ENCODE measurements at places on chromosomes 4 and X.

DNA sequence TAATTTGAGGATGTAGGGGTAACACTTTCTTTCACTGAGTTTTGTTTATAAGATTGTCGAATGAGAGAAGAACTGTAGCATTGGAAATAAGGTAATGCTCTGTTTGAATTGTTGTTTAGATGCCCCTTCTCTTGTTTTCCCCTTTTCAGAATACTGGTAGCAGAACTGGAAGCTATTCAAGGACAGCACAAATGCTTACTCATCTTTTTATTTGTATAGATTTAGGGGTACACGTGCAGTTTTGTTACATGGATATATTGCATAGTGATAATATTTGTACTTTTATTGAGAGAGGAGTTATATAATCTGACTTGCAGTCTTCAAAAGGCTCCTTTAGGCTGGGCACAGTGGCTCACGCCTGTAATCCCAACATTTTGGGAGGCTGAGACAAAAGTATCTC, 145.4 kb upstream of the HAND2 start:
- no peak for DNase-seq

GRCh38 chr4:93671093-93671492, 157.5 kb upstream of the ATOH1 start:
- no peak for DNase-seq

GRCh38 chr4:47167081-47168035, 136.0 kb downstream of the GABRB1 start:
- DNase-seq = no peak

DNA sequence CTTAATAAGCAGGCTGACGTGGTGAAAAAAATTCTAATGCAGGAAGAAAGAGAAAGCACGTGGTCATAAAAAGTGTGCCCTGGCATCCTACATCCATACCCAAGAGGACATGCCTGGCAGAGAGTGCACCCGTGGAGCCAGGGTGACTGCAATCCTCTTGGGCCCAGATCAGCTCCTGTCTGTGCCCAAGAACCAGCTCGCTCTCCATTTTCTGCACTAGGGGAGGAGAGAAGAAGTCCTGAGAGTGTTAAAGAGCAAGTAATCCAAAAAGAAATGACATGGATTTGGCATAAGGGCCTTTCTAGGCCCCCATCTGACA, 483.1 kb downstream of the BCOR start:
- DNase-seq = no peak

DNA sequence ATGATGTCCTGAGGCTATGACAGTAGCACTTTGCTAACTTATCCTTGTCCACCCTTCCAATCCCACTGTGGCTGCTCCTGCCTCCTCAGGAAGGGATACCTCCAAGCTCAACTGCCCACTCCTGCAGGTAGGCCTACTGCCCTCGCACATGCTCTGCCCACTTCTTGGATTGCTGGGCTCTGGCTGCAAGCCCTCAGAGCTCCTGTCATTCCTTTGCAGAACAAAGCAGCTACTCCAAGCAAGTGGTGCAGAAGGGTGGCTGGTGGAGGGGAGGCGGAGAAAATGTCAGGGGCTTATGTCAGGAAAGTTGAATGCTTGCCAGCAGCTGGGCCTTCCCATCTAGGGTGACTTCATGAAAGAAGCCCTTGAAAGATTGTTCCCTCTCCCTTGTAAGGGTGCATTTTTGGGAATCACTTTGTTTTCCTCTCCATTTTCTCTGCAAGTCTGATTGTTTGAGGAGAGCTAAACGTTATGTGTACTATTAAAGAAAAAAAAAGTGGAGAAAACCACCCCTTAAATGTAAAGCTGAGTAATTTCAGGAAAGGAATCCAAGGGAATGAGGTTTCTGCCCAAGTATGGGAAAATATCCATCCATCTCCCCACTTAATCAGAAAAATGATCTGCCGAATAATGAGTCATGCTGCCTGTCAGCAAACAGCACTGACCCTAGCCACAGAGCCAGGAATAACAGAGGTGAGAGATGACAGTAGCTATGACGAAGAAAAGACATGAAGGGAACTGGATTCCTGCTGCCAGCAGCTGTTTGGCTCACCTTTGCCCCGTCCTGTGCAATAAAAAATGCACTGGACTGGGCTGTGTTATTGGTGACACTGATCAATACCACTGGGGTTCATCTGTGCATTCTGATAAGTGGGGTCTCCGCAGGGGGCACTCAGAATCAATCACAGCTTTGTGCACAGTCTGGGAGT, 102.0 kb downstream of the RTL5 start:
- DNase-seq = no peak

- DNase-seq = no peak
Observed at GRCh38 chr4:19615086-19615689, 636.5 kb upstream of the SLIT2 start.

DNA sequence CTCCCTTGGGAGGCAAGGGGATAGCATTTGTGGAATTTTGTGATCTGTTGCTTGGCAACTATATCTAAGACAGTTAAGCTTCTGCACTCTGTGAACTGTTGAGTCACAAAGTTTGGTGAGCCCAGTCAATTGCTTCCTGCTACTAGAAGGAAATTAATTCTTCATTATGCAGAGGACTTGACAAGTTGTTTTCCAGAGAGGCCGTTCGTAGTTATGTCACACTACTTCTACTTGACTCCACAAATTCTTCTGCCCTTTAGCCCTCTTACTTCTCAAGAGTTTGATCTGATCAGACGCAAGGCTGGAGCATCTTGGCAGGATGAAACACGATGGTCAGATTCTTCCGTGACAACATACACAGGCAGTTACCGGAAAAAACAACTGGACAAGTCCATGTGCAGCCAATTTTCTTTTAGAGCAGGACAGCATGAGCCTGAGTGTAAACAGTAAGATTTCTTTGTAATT, at the start of gene C4orf51:
TSS of gene C4orf51 (plus strand) at position 156 of the 465 bp plus-strand sequence. CDS start at position 214, 58 bp downstream.
- no peak for DNase-seq

- DNase-seq = peak; percentile 22
Observed at GRCh38 chr4:176277162-176277904, 8.3 kb upstream of the ASB5 start.

- DNase-seq = no peak
Observed at GRCh38 chr4:39256436-39256835, 74.1 kb downstream of the WDR19 start.

DNA sequence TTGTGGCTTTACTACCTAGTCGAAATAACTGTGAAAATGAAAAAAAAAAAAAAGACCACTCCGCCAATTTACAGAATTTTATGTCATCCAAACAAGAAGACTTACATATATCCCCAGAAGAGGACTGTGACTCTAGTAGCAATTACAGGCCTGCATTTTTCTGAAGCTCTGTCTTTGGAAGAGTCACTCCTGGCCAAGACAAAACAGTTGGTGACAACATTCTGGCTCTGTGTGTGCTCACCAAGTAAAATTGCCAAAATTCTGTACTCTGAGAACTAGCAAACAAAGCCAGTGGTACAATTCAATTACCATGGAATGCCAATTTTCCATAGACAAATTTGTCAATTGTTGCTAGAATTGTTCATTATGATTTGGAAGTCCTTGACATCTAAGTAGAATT, 311.1 kb downstream of the PDGFC start:
- no peak for DNase-seq

DNA sequence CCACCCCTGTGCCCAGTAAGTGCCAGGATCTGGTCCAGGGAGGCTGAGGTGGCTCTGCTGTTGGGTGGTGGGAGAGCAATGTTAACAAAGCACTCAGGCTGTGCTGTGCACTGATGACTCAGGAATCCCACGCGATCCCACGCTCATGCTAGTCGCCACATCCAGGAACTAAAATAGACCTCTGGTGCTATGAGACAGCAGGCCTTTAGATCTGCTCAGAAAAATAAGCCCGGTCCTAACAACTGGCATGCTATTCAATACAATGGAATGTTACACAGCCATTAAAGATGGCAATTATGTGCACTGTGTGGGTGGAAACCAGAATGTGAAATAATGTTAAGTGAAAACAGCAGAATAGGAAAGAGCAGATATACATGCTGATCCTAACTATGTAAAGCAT, 26.0 kb downstream of the ARL13A start:
- DNase-seq = peak; percentile 42

- DNase-seq = no peak
Observed at GRCh38 chr4:148110169-148110568, 332.0 kb downstream of the NR3C2 start.

DNA sequence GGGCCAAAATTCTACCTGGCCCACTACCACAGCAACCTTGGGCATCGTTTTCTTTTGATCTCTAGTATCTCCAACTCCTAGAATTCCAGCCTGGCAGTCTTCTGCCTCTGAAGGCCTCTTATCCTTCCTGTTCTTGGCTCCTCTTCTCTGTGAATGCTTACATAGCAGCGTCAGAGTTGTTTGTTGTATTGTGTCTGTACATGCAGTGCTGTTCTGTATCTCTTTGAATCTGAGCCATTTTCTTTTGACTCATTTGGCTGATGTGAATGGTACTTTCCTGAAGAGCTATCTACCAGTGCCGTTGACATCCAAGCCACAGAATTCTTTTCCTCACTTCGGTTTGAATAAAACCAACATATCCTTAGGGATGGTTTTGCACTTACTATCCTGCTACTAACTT, 79.2 kb downstream of the TMEM164 start:
- DNase-seq = no peak

DNA sequence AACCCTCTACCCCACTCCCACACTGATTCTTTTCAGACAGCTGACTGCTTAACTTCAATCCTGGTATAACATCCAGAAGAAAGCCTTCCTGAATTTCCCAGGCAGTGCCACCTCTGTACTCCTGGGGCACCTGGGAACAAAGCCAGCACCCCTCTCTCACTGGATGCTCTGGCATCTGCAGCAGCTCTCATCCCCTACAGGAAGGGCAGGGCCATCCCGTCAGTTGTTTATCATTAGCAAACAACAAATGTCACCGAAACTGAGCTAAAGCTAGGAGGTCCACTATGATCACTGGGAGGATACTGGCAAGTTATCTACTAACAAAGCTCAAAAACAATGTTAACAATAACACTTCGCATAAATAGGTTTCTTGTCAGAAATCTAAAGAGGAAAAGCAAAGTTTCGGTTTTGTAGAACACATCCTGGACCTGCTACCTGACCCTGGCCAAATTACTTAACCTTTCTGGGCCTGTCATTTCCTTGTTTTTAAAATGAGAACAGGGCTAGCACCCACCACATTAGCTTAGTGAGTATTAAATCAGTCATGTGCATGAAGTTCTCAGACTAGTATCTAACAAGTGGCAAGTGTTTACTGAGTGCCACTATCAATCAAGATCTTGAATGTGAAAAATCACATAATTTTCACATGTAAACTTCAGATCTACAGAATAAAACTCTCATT, 86.6 kb downstream of the NR3C2 start:
- DNase-seq = no peak

DNA sequence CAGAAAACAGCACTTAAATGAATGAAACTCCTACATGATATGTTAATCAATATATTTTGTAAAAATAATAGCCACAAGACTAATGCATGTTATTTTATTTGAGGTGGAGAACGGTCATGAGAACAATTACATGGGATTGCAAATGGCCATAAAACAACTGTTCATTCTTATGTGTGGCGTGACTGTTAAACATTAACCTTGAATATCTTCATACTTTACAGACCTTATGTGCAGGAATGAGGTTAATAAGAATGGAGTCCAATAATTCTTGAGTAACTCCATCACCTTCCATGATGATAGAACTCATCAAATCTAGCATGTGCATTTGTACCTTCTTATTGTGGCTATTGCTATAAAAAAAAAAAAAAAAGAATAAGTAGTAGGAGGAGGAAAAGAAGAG, 55.3 kb downstream of the PDS5A start:
- no peak for DNase-seq

- no peak for DNase-seq
Observed at GRCh38 chr4:112759313-112759712, 122.4 kb downstream of the LARP7 start.

DNA sequence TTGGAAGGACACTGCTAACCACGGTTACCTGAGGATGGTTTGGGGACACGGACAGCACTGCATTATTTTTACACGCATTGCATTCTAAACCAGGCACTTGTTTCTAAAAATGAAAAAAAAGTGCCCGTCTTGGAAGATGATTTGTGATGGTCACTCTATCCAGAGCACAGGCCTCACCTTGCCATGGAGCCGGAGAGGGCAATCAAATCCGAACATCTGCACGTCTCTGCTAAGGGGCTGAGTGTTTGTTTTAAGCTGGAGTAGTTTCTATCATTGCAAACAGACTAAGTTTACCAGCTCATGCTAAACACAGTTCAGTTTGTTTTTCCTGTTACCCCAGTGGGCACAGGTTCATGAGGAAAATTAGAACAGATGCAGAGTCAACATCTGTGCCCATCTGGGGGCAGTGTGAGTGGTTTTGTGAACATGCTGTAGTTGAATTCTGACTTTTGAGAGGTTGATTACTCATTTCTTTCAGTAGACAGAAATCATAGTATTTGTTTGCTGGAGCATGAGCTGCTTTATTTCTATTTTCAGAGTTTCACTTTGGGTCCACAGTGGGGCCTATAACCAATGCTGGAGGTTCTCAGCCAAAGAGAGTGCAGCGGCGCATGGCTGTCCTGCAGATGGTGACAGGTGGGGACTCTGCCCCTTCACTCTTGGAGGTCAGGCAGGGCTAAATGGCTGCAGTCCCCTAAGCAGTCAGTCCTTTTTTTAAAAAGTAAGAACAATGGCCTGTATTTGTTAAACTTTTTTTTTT, 65.4 kb upstream of the ENPP6 start:
- DNase-seq = no peak

DNA sequence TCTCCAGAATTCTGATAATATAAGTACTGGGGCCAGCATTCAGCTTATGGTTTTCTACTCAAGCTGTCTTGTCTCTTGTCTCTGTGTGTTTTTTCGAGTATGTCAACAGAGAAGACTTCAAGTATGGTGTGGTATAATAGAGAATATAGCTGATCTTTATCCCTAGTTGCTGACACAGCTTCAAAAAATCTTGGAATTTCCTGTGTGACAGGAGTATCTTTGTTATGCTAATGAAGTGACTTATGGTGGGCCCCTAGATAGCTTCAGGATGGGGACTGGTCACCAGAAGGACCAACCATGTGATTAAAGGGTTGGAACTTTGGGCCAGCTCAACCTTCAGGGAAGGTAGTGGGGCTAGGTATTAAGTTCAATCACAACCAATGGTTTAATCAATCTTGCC, 2.9 kb downstream of the GPRASP3 start:
- no peak for DNase-seq

DNA sequence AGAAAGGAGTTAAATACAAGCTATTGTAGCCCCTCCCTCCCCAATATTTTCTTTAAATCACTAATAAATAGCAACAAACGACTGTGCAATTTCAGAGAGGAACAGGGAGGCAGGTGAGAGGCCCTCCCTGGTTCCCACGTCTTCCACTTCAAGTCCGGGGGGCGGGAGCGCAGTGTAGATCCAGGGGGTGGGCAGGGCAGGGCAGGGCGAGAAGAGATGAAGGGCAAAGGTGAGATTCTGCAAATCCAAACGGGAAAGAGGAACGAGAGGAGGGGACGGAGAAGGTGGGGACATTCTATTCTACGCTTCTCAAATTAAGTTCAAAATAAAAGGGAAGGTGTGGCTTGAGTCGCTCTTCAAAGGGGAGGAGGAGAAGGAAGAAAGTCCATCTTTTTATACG, 6.8 kb downstream of the NKX6-1 start:
- no peak for DNase-seq

Data from NB4 (cell line).